Stimulated activated CD8-positive, alpha-beta memory T cell treated with anti-CD3 and anti-CD28 coated beads, Interleukin-15, amount 100 ng/mL, for 4 hours (primary cell): ENCODE measurements at places on chromosomes 16 and 17.

- DNase-seq: no peak
Observed at GRCh38 chr17:21387616-21388015, 11.5 kb downstream of the KCNJ12 start.

GRCh38 chr16:63967966-63968365 is 1153.9 kb downstream of the CDH11 start:
- no peak for DNase-seq

- DNase-seq: no peak
Observed at GRCh38 chr17:55451203-55451641, 29.6 kb upstream of the MMD start.

- no peak for DNase-seq
Observed at GRCh38 chr17:75269844-75270217, 1.2 kb downstream of the MIF4GD start.

DNA sequence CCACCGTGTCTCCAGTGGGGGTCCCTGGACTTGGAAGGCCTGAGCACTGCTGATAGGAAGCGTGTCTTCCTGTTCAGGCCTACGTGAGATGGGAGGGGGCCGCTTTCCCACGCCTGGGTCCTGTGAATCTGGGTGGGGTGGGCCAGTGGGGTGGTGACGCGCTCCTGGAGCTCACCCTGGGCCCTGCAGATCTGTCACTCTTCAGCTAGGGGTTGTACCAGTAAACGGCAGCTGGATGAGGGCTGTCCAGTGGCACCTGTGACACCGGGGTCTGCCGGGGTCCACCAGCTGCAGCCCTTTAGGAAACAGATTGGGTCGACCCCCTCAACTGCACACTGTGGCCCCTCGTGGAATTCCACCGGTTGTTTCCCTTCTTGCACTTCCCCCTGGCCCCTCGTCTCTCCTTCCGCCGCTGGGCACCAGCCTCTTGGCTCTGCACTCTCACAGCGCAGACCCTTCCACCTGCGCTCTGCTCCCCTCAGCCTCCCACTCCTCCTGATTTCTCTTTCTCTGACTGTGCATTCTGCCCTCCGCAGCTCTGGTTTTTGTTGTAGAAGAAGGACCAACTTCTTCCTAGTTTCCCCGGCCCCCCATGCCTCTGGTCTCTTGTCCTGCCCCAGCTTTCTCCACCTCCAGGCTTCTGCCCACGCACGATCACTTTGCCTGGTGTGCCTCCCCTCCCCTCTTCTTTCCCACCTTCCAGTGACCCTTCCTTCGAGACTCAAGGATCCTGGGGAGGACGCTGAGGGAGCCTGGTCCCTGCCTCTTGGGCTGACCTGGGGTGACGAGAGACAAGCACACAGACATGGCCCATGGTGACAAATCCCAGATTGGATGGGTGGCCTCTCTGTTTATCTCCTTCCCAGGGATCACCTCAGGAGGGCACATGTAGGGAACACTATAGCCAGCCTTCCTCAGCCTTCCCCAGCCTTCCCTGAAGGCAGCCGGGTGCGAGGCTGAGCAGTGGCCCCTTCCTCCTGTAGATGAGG is 4.8 kb downstream of the MRC2 start:
- DNase-seq: no peak

- no peak for DNase-seq
Observed at GRCh38 chr17:4998027-4998731, 429 bp downstream of the KIF1C start.

- no peak for DNase-seq
Observed at GRCh38 chr16:55091871-55092230, 161.2 kb downstream of the IRX5 start.

GRCh38 chr17:11278992-11279270 is 37.9 kb downstream of the SHISA6 start:
- no peak for DNase-seq

GRCh38 chr17:16027708-16028584 is 28.3 kb downstream of the TTC19 start:
- DNase-seq: peak; percentile 18

GRCh38 chr17:68425979-68426378 is 31.3 kb downstream of the WIPI1 start:
- no peak for DNase-seq

DNA sequence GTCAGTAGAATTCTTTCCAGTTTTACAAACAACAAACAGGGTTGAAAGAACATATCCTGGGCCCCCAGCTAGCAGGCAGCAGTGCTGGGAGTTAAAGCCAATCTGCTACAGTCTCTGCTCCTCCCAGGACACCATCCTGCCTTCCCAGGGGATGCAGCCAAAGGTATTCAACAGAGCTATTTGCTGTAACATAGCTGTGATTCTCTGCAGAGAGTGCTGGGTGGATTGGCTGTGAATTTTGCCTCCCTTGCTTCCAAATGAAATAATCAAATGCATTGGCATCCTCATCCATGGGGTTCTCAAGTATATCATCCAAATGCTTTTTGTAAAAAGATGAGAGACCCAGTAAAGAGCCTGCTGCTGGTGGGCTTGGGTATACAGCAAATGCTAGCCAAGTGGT is 124.3 kb downstream of the NPIPB5 start:
- DNase-seq: no peak
